ENCODE measurements at places on chromosomes 7 and 10.
A peak's percentile ranks its signal among the peaks of the same experiment; 100 is the strongest.

GRCh38 chr7:129245533-129245932, 20.7 kb downstream of the AHCYL2 start:
- no peak for DNase-seq

- DNase-seq: no peak
These were observed 445.1 kb downstream of the PLXNA4 start for GRCh38 chr7:132131196-132131595.

DNA sequence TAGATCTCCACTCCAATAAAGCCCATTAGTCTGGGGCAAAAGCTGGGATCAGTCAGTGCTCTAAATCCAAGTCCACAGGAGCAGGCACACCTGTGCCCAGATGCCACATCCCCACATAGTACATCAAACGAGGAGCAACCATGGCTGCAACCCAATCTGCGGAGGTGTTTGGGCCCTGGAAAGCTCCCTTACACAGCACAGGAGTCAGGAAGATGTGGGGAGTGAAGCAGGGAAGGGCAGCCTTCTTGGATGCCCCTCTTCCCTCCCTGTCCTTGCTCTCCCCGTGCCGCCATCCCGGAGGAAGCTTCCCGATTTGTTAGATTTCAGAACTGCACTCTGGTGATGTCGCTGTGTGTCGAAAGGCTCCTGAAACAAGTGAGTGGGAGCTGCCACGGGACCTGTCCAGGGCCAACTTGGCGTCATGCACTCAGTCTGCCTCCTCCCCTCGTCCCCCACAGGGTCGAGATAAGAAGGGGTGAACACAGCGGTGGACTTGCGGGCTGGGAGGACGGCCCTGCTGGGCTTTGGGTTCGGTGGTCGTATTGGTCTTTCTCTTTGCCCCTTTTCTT, 230.6 kb upstream of the GRB10 start:
- DNase-seq: no peak

- DNase-seq: no peak
These were observed 35.8 kb downstream of the AIFM2 start for GRCh38 chr10:70096705-70097420.

DNA sequence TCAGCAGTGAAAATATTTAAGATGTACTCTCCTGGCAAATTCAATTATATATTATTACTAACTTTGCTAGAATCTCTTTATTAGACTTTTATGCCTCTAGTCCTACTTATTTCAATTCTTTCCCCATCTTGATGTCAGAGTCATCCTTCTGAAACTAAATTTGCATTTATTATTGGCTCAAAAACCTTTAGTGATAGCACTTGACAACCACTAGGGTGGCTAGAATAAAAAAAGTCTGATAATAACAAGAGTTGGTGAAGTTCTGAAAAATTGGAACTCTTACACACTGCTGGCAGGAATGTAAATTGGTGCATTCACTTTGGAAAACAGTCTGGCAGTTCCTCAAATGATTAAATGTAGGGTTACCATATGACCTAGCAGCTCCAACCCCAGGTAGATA, 73.8 kb downstream of the LSMEM1 start:
- DNase-seq: no peak

GRCh38 chr10:119253433-119254174, 46.2 kb downstream of the GRK5 start:
- DNase-seq: peak; percentile 13

DNA sequence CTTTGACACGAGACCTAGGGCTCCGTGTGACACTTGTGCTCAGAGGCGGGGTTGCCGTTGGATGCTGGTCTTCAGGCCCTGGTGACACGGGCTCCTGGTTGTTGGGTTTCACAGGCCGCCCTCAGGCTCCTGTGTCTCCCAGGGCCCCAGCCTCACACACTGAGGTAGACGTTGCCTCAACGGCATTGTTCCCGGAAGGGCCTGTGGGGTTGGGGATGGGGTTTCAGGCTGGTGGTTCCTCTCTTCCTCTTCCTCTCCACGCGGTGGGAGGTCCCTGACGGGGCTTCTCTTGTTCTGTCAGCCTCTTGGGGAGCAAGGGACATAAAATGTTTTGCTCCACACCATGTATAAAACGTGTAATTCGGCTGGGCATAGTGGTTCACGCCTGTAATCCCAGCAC, 125.1 kb downstream of the TRRAP start:
- DNase-seq: no peak

GRCh38 chr7:84490661-84491060, 296.1 kb upstream of the SEMA3A start:
- no peak for DNase-seq

DNA sequence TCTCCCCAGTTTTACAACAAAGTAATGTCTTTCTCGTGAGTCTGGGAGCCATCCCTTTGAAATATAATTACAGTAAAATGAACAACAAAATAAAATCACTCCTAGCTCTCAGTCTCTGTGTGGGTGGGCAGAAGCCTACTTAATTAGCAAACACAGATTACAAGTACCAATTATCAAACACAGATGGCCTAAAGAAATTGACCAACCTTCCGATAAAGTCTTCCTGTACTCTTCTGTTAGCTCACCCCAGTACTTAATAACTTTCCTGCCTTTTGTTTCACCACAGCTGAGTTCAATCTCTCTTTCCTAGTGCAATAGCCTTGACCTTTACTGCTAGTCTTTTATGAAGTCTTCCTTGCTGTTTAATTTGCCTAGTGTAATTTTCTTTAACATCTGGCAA, 719.2 kb upstream of the MBL2 start:
- DNase-seq: no peak

DNA sequence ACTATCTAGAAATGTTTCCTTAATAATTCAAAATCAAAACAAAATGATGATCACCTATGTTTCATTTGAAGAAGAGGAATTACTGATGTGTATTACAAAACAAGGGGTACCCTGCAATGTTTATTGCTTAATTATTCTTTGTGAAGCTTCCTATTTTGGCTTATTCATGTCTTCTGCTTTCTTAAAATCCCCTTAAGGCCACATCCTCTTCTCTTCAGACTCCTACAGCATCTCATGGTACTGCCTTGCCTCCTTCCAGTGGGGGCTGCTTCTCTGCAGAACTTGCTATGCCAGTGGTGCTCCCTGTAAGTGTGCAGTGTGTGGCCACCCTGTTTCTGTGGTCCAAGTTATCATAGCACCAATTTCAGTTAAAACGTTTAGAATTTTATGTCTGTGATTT, 35.0 kb downstream of the CCDC146 start:
- no peak for DNase-seq

- peak; percentile 11 for DNase-seq
These were observed 24.1 kb downstream of the PDSS1 start for GRCh38 chr10:26721561-26721960.

- DNase-seq: no peak
These were observed 297.7 kb upstream of the LRGUK start for GRCh38 chr7:133829336-133829897.

GRCh38 chr7:100674411-100675104, 1.0 kb downstream of the GNB2 start:
- DNase-seq: no peak

- no peak for DNase-seq
These were observed 41.4 kb upstream of the IKZF1 start for GRCh38 chr7:50262916-50263690.

DNA sequence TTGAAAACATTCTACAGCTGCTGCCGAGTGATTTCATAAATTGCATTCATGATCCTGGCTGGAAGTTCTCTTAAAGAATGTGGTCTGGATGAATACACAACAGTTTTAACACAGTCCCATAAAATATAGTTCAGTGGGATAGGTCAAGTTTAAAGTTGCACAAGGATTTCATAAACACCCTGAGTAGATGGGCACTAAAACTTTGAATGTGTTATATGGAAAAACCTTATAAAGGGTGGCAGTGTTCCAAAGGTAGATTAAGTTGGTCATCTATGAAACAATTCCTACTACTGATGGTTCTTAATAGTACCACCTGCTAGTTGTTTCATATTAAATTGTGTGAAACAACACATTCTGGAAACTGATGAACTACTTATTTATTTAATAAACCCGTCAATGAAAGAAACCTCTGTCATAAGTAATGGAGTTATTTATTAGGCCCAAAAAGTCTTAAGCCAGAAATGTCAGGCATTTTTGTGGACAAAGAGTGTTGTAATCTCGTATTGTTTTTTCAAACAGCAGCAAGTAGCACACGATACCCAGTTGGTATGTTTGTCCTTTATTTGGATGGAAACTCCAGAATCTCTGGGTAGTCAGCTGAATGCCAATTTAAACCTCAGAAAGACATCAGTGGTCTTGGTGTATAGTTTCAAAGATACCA, 14.3 kb upstream of the RPA3 start:
- no peak for DNase-seq

GRCh38 chr10:23951841-23952240, 257.1 kb upstream of the KIAA1217 start:
- no peak for DNase-seq

- no peak for DNase-seq
These were observed 108.4 kb downstream of the HIPK2 start for GRCh38 chr7:139669106-139670061.

DNA sequence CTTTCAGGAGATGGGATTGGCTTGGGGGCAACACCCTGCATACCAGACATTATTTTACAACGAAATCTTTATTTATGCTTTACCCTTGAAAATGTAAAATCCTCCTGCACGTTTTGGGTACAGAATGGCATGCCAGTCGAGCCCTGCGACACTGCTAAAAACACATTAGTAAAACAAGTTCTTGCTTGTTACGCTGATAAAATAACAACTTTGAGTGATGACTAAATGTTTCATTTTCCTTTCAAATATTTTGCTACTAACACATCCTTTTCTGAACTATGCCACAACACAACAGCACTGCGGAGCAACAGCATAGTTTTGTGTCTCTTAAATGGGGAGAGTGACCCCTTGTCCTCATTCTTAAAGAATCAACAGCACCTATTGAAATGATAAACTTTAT, 76.0 kb upstream of the SEMA3D start:
- no peak for DNase-seq

DNA sequence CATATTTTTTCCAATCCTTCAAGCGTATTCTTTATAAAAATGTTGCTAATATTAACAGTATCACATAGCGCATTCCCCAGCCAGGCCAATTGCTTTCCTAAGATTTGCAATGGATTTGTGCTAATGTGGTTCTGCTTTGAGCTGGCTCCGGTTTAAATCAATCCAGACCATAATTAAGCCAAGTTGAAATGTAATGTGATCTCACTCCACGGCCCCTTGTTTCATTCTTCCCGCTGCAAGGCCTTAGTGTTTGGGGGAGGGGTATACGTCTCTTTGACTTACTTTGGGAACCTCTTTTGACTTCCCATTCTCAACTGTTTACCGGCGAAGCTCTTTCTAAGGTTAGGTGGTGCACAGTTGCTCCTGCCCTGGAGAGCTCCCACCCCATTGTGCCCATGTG, 86.4 kb downstream of the PRPF18 start:
- no peak for DNase-seq

- DNase-seq: no peak
These were observed 84.8 kb upstream of the GRM3 start for GRCh38 chr7:86558680-86559501.

- no peak for DNase-seq
These were observed 328.2 kb downstream of the TNS3 start for GRCh38 chr7:47253650-47254080.

- DNase-seq: no peak
These were observed 62.0 kb downstream of the MYOF start for GRCh38 chr10:93420091-93420490.

DNA sequence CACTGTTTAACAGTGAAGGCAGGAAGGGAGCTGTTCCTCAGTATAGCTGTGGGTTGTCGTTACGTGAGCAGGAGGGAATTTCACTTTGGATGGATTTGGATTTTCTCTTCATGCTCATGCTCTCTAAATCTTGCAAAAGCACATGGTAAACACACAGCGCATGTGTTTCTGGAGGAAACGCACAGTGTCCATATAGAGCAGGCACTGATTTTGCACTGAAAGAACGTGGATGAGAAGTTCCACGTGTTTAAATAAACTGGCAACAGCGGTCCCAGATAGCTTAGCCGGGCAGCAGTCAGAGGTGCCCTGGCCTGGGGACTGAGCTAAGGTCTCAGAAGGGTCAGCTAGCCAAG, 188.6 kb downstream of the MGMT start:
- no peak for DNase-seq

DNA sequence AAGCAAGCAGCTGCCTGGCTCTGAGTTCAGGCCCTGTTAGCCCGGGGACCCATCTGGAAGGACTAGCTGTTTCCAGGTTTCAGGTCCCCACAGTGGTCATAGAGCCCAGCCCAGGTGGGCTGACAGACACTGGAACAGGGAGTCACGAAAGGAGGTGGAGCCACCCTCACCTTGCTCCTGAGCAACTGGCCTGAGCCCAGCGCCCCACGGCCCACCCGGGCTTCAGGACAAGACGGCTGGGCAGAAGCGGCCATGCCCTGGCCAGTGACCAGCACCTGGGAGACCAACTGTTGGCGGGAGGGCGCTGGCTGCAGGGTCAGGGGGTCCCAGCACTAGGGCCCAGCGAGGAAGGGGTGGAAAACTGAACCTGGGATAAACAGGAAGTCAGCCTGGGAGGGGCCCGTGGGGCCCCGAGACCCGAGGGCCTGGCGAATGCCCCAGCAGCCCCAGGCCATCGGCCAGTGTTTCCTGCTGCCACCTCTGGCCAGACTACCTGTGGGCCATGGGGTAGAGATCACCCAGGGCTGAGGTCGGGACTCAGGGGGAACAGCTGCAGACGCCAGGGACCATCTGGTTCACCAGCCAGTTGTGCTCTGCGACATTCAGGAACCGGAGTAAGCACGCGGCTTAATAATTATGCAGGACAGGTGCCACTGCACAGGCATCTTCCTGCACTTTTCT, 282.1 kb upstream of the PPP2R2D start:
- no peak for DNase-seq

DNA sequence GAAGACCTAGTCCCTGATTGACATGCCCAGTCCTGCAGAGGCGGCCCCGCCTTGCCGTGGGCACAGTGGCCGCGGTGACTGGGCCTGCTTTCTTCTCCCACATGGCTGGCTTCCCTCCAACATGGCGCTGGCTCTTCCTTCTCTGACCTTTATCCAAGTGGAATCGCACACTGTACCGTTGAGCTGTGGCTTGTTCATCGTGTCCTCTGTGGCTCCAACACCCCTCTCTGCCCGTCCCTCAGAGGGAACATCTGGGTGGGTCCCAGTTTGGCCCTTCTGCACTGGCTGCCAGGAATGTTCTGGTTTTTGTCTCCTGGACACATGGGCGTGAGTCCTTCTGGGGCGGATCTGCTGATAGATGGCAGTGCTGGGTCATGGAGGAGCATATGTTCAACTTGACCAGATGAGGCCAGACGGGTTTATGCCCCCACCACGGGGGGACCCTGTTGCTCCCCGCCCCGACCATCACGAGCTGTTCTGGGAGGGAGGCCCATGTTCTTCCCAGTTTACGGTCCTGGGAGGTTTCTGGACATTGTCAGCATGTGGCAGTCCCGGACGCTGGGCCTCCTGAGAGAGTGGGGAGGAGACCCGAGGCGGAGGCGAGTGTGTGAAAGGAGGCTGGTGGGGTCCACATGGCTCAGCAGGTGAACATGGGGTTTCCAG, 63.5 kb downstream of the LHPP start:
- DNase-seq: no peak

- no peak for DNase-seq
These were observed 96.5 kb upstream of the NPS start for GRCh38 chr10:127452568-127452967.

GRCh38 chr7:9575716-9576115, 1142.3 kb downstream of the NXPH1 start:
- DNase-seq: no peak

- DNase-seq: no peak
These were observed 2.6 kb upstream of the VIPR2 start for GRCh38 chr7:159147246-159147645.

GRCh38 chr10:128922619-128923196, 544.3 kb upstream of the MGMT start:
- DNase-seq: no peak

GRCh38 chr10:130729876-130730275, 581.6 kb downstream of the TCERG1L start:
- DNase-seq: no peak

- no peak for DNase-seq
These were observed 31.7 kb upstream of the ASL start for GRCh38 chr7:66043681-66044497.

Measured in activated T-helper 1 cell treated with anti-CD3 and anti-CD28 coated beads, Interleukin-2, amount 50 U/mL, for 16 hours (primary cell).